T-helper 9 cell (primary cell): ENCODE measurements at places on chromosomes 3 and 15.

GRCh38 chr3:152771120-152771519 lies 63.8 kb upstream of the P2RY1 start:
- DNase-seq, result no peak

DNA sequence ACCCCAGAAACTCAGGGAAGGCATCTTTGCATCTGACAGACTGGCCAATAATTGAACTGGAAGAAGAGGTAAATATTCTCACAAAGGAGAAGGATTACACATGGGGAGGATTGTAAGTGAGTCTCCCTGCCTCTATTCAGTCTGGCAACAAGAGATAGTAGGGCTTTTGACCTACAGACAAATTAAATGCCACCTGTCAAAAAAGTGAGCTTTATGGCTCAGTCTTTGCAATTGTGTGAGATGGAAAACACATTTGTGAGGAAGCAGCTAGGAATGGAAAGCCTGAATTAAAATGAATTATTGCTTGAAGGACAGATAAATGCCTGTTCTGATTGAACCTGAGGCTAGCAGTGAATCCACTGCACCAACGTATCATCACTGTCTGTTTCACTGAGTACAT lies 173.3 kb upstream of the GOLIM4 start:
- no peak for DNase-seq

- DNase-seq, result no peak
These were observed 8.9 kb downstream of the LEKR1 start for GRCh38 chr3:156834962-156835535.

DNA sequence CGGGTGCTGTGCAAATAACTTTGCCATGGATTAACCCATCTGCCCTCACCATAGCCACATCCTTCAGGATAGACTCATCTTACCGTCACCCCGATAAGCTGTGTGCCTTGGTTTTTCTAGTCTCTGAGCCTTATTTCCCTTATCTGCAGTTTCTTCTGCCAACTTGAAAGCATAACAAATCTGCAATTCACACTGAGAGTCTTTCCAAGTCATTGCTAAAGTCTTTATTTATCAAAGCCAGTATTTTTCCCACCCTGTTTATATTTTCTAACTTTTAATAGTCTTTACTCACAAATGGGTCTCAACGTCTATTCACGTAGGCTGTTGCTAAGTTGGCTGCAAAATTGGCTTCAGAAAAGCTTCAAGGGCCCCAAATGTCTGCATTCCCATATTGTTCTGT lies 61.6 kb upstream of the SUCLG2 start:
- DNase-seq, result no peak

DNA sequence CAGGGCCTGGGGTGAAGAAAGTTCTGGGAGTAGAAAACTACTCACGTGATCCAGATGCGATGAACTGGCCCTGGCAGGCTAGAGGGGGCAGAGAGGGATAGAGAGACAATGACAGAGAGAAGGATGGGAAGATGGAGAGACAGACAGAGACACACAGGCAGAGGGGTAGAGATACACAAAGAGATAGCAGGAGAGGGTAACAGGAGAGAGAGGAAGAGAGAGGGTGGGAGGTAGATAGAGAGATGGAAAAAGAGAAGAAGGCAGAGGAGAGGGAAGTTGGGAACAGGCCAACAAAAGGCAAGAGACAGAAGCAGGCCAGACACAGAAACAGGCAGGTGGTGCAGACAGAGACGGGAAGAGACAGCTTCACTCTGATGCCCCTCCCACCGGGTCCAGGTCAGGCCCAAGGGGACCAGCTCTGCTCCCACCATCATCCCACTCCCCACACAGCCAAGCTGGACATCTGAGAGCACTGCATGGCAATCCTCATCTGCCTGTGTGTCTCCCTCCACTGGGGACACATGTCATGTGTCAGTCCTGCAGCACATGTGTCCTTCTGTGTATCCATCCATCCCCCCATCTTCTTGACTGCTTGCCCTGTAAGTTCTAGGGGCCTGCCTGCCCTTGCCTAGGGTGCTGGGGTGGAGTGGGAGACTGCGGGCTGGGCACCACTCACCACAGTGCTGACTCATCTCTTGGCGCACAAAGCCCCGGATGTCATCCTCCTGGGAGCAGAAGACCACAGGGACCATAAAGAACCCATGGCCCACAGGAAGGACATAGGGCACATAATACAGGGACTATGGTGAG lies 2.2 kb upstream of the UCN2 start:
- DNase-seq, result no peak

- no peak for DNase-seq
These were observed 32.9 kb downstream of the CD200R1L start for GRCh38 chr3:112813723-112814171.

DNA sequence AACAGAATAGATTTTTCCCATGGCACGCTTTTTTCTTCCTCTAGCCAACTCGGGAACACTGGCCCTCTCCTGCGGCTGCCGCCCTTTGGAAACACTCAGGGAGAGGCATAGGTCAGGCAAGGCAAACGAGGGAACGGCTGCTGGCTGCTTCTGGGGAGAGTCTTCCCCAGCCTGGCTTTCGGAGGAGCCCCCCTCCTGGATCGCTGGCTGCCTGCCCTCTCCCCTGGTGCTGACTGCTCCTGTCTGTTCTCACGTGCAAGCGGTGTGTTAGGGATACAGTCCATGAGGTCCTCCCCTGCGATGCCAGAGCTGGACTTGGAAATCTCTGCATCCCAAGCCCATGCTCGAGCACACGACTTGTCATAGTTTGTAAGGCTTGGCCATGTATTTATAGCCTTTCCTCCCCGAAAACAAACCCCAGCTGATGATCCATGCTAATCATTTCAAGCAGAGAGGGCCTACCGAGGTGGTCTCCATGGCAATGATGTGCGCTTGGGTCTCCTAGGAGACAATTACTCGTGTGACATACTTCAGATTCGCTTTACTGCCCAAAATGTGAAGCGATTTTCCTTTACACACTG lies 315.6 kb upstream of the ATP10A start:
- DNase-seq, result no peak

GRCh38 chr15:26438718-26439117 lies 334.1 kb downstream of the GABRB3 start:
- DNase-seq, result no peak
